CMK (cell line): ENCODE measurements at places on chromosomes 13 and 19.

GRCh38 chr19:19579533-19580361 is 38.7 kb downstream of the PBX4 start:
- DNase-seq = no peak

GRCh38 chr13:112709825-112710783 is 20.3 kb downstream of the ATP11A start:
- no peak for DNase-seq

DNA sequence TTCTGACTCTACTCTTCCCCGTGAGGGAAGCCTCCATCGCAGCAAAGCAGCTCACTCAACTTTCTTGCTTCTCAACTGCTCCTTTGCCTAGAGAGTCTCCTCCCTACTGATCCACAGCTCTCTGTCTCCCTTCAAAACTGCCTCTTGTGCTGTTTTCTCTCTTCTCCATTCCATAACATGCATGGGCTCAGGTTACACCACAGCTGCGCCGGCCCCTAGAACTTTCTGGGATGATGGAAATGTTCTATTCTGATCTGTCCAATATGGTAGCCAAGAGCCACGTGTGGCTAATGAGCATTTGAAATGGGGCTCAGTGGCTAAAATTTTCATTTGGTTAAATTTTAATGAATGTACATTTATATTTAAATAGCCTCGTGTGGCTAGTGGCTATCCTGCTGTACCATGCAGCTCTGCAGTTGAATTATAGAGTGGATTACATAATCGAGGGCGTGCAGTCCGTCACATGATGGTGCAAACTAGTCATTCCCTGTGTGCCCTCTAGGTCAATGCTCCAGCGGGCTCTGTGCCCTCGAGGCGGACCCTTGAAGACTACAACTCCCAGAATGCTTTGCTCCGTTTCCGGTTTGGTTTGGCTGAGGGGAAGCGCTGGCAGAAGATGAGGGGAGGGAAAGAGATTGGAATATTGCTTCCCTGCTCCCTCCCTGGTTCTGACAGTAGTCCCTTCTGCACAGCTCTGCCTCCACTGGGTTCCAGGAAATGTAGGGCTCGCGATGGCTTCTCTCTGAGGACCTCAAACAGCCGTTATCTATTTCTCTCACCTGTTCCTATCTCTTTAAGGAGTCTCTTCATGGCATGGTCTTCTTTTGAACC is 109.8 kb downstream of the CACNA1A start:
- no peak for DNase-seq

DNA sequence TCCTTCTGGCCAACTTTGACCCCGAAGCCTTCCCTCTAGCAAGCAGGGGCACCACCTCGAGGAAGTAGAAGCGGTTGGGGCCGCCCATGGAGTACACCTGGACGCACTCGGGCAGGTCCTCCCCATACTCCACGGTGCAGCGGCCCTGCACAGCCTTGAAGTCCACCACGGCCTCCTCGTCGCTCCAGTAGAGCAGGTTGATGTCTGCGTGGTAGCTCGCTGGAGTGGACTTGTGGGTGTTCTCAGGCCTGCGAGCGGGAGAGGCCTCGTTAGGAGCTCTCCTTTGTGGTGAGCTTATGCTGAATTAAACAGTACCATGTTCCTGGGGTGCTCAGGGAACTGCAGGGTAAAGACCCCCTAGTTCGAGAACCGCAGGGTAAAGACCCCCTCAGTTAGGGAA is 22.3 kb upstream of the EIF3G start:
- no peak for DNase-seq

GRCh38 chr19:34975056-34975455 is 11.0 kb upstream of the ZNF792 start:
- DNase-seq = no peak

GRCh38 chr13:88005188-88005587 is 334.0 kb downstream of the SLITRK5 start:
- no peak for DNase-seq

DNA sequence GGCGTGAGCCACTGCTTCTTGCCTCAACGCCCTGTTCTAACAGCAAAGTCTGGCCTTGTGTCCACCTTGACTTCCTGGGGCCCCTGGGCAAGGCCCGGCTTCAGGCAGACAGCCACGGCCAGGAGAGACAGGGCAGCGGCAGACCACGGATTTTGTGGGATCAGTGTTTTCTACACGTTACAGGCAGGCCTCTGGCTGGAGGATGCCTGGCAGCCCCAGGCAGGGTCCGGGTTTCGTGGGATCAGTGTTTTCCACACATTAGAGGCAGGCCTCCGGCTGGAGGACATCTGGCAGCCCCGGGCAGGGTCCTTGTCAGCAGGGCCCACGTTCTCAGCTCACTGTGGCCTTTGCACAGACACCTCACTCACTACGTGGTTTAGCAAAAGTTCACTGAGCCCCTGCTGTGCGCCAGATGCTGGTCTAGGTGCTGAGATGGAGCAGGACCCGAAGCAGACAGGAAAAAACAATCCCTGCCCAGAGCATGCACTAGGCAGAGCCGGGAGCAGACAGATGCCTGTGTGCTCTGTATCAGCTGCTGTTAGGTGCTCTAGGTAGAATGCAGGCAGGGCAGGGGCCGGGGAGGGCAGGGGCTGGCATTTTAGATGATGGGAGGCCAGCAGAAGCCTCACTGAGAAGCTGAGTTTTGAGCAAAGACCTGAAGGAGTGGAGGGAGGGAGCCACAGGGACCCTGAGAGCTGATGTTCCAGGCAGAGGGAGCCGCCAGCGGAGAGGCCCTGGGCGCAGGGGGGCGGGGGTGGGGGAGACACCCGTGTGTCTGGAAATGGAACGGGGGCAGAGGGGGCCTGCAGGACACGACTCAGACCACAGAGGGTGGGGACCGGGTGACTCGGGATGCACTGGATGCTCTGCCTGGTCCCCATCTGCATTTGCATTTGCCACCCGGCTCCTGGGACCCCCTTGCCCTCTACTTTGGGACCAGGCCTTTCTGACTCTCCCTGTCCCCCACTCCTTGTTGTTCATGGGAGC is 25.0 kb upstream of the NCCRP1 start:
- DNase-seq = no peak

GRCh38 chr13:44307844-44308243 is 65.8 kb upstream of the SERP2 start:
- no peak for DNase-seq

DNA sequence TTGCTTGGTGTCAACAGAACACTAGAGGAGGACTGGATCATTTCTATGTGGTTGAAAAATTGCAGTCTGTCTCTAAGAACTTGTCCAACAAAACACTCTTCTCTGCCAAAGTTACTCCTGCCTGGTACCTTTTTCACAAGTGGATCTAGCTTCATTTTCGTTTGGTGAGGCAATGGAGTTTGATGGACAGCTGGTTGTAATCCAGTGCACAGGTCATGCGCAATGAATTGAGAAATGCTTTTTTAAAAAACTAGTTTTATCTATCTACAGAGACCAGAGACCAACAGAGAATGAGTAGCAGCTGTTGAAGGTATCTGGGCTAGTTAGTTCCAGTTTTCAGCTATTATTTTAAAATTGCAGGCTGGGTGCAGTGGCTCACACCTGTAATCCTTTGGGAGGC is 12.0 kb upstream of the KBTBD6 start:
- no peak for DNase-seq

DNA sequence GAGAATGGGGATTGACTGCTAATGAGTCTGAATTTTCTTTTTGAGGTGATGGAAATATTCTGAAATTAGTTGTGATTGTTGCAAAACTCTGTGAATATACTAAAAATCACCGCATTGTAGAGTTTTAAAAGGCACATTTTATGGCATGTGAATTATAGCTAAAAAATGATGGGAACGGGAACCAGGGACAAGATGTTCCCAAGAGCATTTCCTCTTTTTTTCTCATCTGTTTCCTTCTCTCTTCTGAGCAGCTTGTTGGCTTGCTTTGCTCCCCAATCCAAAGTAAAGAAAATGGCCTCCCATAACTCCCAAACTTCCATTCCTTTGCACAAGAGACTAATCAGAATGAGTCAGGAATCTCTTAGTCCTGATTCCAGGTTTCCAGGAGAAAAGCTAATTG is 459.2 kb downstream of the TSHZ3 start:
- DNase-seq = no peak

GRCh38 chr13:99376132-99376531 is 68.9 kb upstream of the GPR183 start:
- DNase-seq = no peak

DNA sequence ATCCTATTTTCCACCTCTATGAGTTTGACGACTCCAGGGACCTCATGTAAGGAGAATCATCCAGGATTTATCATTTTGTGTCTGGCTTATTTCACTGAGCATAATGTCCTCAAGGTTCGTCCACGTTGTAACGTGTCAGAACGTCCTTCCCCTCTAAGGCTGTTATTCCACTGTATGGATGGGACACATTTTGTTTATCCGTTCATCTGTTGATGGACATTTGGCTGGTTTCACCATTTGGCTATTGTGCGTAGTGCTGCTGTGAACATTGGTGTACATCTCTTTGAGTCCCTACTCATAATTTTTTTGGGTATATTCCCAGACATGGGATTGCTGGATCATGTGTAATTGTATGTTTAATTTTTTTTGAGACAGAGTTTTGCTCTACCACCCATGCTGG is 21.5 kb downstream of the CRTC1 start:
- DNase-seq = no peak

DNA sequence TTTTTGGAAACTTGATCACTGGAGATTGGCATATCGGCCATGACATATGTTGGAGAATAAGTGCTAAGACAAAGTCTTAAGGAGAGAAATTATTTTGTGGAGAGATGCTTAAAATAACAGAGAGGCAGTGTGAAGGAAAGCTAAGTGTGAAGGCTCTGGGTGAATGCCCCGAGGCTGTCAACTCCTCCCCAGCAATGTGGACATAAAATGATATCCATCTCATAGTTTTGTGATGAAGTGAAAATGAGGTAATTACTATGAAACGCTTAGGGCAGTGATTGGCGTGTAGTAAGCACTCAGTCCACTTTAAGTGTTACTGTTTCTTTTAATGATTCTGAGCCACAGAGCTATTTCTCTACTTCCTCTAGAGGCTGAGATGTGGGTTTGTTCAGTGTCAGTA is 195.8 kb upstream of the KLF12 start:
- DNase-seq = no peak

DNA sequence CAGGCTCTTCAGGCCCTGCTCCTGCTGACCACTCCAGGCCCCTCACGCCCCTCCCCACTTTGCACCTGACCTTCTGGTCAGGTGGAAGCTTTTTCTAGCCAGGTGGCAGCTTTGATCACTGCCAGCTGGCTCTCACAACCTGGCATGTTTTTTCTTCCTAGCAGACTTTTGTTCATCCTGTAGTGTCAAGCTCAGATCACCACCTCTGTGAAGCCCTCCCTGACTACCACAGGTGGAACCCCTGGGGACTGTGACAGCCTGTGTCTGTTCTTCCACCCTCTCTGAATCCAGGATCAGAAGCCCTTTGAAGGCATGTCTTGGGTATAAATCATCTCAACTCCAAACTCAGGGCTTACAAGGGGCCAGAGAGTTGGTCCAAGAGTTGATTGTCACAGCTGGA is 10.3 kb upstream of the CNFN start:
- DNase-seq = no peak

- no peak for DNase-seq
Measured at GRCh38 chr19:39263912-39264305, 4.3 kb upstream of the IFNL2 start.

GRCh38 chr19:49818649-49819370 is 721 bp downstream of the MED25 start:
- DNase-seq = no peak

DNA sequence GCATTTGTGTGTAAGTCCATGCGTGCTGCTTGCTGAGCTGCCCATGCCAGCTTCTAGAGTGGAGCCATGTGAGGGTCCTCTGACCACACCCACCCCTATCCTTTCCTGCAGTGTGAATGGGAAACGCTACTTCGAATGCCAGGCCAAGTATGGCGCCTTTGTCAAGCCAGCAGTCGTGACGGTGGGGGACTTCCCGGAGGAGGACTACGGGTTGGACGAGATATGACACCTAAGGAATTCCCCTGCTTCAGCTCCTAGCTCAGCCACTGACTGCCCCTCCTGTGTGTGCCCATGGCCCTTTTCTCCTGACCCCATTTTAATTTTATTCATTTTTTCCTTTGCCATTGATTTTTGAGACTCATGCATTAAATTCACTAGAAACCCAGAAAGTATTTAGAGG is 10.3 kb downstream of the TBCB start:
- DNase-seq = no peak

- no peak for DNase-seq
Measured at GRCh38 chr13:31880851-31881494, 141.6 kb downstream of the RXFP2 start.

- no peak for DNase-seq
Measured at GRCh38 chr19:48400018-48400742, 6.7 kb downstream of the GRIN2D start.

- no peak for DNase-seq
Measured at GRCh38 chr13:61170856-61171255, 244.8 kb downstream of the PCDH20 start.

- DNase-seq = no peak
Measured at GRCh38 chr13:31477961-31478360, 261.4 kb upstream of the RXFP2 start.

DNA sequence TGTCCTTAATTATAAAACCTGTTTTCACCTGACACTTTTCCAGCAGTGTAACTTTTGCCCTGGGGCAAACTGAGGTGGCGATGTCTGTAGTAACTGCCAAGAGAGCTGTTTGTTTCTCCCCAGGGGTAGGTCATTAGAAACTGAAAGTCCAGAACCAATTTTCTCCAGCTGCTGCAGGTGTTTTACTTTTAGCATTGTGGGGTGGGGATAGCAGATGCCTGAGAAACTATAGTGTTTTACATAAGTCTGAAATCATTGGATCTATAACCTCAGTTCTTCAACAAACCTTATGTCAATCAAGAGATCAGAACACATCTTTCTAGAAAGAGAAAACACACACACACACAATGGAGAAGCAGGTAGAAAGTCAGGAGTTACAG is 92.7 kb downstream of the LHFPL6 start:
- DNase-seq = no peak

GRCh38 chr13:108643646-108644353 is 14.4 kb downstream of the MYO16 start:
- DNase-seq = no peak

DNA sequence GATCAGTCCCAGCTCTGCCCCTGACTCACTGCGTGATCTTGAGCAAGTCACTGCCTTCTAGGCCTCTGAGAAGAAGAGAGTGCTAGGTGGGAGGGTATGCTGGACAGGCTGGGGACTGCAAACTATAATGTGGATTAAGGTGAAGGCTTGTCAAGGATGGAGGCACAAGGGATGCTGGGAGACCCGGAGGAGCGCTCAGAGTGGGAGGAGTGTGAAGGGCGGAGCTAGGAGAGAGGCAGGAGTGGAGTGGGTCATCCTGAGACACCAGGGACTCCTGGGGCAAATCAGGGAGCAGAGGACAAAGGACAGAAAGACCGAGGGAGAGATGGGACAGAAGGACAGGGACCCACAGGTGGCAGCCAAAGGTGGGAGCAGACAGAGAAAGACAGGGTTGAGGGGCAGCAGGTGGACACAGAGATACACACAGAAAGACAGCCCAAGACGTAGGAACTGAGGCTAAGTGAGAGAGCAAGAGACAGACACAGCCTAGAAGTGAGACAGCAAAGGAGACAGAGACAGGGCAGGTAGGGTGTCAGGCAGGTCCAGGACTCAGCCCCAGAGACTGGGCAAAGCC is 2.6 kb downstream of the GRIK5 start:
- no peak for DNase-seq
